ENCODE measurements at places on chromosomes 5 and 9.
A peak's percentile ranks its signal among the peaks of the same experiment; 100 is the strongest.

- no peak for DNase-seq
Measured at GRCh38 chr9:136268318-136268717, 22.7 kb upstream of the QSOX2 start.

DNA sequence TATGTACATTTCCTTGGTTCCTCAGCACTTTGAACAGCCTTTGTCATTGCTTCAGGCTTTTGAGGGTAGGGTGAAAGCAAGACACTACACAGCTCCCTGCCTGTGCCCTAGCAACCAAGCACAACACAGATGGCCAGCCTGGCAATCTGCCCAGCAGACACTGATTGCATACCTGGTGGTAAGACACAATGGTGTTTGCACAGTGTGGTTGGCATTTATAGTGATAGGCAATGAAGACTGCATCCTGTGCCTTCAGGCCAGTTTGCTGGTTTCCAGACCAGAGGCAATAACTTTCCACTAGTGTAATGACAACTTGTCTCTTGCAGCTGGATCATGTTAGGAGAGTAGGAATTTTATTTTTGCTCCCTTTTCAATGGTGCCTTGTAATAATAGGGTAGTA, 144.5 kb upstream of the TNC start:
- no peak for DNase-seq

GRCh38 chr5:102762562-102763227, 7.6 kb downstream of the PAM start:
- no peak for DNase-seq

- DNase-seq, result no peak
Measured at GRCh38 chr5:116387738-116388137, 186.9 kb downstream of the SEMA6A start.

DNA sequence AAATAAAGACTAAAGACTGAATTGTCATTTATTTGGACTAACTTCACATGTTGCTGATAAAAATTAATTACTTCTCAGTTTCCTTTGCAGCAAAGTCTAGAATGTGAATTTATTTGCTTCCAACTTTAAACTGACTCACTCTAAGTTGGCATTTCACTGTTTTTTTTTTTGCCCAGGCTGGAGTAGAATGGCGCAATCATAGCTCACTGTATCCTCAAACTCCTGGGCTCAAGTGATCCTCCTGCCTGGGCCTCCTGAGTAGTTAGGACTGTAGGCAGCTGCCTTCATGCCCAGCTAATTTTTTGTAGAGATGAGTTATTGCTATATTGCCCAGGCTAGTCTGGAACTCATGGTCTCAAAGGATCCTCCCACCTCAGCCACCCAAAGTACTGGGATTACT, 3.5 kb downstream of the CCNB1 start:
- DNase-seq, result no peak

- no peak for DNase-seq
Measured at GRCh38 chr5:171401167-171401947, 13.7 kb downstream of the NPM1 start.

- DNase-seq, result peak; percentile 46
Measured at GRCh38 chr5:1555011-1555807, 31.4 kb upstream of the LPCAT1 start.

DNA sequence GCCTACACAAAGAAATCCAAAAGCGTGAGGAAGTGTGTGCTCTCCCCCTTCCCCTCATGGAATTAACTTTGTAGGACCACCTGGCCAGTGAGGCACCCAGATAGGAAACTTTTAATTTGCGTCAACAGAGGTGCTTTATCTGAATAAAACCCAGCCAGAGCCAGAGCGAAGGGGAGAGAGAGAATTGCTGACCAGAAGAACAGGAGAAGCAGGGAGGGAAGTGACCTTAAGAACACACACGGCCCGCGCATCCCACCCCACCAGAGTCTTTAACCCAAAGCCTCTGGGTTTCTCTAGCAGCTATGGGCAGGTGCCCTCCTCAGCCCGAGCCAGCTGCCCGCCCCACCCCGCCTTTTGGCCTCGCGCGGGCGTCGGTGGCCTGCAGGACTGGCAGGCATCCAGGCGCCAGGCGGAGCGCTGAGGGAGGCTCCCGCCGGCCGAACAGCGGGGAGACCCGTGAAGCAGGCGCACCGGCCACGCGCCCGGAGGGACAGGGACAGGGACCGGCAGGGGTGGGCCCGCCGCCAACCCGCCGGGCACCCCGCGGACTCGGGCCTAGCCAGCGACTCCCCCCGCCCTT, 580 bp downstream of the ERAP1 start:
- DNase-seq, result peak; percentile 88

DNA sequence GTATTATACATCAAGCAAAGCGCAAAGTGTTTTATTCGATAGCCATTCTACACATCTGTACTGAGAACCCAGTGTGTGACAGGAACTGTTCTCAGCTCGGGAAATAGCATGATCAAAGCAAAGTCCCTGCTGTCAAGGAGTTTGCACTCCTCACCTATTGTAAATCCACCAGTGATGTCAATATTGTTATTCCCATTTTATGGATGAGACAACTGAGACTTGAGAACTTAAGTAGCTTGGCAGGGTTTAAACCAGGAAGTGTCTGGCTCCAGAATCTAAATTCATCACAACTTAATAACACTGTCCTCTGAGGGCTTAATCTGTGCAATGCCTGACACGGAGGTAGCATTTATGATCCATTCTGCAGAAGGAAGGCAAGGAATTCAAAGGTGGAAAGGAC, 50.7 kb downstream of the ADAM19 start:
- DNase-seq, result no peak

DNA sequence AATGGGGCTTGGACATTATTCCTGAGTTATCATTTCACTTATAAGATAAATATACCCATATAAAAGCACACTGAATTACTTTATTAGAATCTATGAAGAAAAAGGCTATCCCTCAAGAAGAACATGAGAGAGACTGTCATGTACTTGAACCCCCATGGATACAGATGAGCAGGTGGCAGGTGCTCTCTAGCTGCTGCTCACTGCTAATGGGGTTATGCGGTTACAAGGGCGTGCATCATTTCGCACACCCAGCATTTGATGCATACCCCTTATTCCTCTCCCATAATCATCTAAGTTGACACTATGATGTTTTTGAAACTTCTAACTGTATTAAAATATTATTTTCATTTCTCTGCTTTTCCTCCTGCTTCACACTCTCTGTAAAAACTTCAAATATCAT, 16.4 kb downstream of the ITK start:
- DNase-seq, result no peak

GRCh38 chr9:19456996-19457692, 48.3 kb downstream of the ACER2 start:
- peak; percentile 45 for DNase-seq

- peak; percentile 51 for DNase-seq
Measured at GRCh38 chr9:137487454-137488326, 28.6 kb upstream of the NSMF start.

DNA sequence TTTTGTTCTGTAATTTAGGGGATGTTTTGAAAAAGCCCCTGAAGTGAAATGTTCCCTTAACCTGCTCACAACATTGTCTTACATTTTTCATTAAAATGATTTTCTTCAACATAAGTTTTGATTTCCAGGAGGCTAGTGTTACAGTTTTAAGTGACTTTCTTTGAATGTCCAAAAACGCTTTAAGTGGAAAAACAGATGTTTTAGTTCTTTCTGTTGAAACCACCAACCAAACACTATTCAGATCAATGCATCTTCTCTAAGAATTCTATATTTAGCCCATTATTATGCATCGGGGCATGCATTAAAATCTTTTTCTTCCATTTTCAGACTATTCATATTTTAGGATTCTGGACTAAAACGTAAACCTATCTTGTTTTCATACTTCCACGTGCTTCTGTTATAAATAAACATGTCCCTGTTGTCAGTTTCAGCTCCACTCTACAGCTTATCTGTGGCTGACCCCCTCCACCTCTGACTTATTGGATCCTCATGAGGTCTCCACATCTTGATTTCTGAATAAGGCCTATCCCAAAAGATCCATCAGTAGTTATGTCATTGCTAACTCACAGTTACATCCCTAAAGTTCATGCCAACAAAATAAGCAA, 882.3 kb upstream of the SEMA6A start:
- no peak for DNase-seq

- DNase-seq, result no peak
Measured at GRCh38 chr9:14766299-14766698, 43.8 kb upstream of the CER1 start.

GRCh38 chr5:65535529-65535987, 27.4 kb downstream of the CENPK start:
- DNase-seq, result no peak

DNA sequence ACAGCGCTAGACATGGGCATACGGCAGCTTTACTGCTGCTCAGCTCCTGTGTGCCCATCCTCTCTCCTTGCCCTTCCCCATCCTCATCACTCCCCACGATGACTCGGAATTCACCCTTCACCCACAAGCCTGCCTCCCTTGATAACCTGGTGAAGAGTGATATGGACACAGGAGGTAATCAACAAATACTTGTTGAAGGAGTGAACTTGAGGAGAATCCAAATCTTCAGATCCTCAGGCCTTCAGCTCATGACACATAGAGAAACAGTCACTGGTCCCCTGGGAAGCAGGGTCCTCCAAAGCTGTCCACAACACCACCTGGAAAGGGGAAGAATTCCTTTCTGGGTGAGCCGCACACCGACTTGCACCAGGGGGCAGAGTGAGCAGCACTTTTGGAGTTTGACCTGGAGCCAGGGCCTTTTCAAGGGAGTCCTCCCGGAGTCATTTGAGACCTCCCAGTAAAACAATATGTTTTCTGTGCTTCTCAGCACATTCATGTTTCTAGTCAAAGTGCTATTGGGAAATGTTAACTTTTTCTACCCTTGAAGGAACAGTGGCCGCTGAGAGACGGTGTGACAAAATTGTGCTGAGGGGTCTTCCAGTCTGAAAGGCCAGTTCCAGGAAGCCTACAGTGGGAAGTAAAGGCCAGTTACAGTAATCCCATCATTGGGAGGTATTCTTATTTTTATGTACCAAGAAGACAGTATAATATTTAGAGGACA, 332.3 kb downstream of the CWC27 start:
- DNase-seq, result peak; percentile 70

- DNase-seq, result no peak
Measured at GRCh38 chr9:124010665-124011321, 775 bp upstream of the LHX2 start.

Measured in Peyer's patch (tissue), 4 donors.